ENCODE measurements at places on chromosomes 1 and 21.
A peak's percentile ranks its signal among the peaks of the same experiment; 100 is the strongest.

DNA sequence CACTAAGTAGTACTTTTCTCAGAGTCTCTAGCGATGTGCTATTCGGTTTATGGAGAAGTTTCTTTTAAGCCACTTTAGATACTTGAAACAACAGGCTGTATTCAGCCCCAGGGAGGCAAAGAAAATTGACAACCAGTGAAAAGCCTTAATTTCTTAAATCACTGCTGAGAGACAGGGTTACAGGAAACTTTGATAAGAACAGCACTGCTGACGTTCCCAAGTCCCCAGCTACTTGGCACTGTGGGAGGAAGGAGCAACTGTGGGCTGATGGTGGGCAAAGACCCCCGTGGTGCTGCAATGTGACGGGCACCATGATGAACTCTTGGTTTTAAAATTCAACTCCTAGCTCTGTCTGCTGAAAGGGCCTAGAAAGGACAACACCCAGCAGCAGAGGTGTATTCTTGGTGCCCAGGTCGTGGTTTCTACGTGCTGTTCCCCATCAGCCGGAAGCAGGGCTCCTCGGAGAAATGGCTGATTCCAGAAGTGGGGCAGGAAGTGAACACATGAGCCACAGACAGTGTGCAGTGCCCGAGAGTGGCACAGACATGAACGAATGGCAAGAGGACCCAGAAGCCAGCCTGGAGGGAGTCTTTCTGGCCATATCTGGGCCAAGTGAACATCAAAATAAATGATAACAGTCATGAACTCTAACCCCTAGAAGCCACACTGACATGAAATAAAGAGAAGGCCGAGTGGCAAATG is 5.3 kb downstream of the PTTG1IP start:
- DNase-seq = peak; percentile 31

DNA sequence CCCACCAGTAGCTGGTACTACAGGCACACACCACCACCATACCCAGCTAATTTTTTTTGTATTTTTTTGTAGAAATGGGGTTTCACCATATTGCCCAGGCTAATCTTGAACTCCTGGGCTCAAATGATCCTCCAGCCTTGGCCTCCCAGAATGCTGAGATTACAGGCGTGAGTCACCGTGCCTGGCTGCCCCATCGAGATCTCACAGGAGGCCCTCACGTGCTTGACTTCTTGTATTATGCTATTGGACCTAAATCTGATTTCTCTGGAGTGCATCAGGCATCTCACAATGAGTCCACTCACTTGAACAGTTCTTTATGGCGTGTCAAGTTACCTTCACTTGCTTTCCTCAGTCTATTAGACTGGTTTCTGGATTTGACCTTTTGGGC is 9.3 kb upstream of the RSRP1 start:
- no peak for DNase-seq

DNA sequence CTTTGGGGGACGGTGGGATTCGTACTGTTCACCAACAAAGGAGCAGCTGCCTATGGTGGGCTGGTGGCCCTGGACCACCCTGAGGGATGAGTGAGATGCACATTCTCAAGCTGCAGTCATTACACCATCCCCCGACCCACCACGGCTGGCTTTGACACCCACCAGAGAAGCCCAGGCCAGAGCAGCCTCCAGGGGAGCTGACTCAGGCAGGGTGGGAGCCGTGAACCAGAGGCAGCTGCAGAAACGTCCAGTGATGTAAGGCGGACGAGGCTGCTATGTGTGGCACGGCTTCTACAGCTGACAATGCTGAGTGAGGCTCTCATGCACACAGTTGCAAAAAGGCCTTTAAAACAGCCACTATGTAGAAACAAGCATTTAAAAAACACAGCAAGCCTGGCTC is 40.1 kb downstream of the CHAF1B start:
- DNase-seq = no peak

- no peak for DNase-seq
Measured at GRCh38 chr1:92201973-92202372, 15.7 kb upstream of the C1orf146 start.

- no peak for DNase-seq
Measured at GRCh38 chr1:196209265-196209664, 399.0 kb downstream of the KCNT2 start.

GRCh38 chr21:40402884-40403582 is 443.9 kb downstream of the DSCAM start:
- DNase-seq = no peak

DNA sequence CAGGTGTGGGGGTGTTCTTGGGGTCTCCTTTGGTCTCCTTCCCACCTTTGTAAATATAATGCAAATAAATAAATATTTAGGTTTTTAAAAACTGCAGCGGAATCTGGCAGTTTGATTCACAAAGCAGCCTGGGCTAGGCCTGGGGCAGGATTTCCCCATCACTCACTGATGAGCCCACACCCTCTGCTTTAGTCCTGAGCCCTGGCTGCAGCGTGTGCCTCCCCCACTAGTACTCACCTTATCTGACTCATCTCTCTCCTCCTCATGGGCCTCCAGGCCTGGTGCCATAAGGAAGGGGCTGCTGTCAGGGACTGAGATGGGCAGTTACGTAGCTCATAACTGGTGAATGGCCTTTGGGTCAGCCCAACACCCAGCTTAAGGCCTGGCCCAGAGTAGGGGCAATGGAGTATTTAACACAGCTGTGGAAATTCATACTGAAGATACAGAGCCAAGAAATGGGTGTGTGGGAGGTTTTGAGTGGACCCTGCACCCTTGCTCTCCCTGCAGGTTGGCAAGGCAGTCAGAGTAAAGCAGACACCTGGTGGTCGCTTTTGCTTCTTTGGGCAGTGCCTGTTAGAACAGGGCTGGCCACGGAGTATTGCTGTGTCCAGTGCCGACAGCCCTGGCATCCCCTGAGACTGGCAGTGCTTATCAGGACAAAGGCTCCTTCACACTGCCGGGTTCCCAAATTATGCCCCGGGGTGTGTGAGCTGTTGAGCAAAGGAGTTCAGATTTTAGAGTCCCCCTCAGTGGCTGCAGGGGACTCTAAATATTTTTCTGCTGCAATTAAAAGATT is 39.7 kb downstream of the AZIN2 start:
- DNase-seq = no peak

Data from activated T-cell treated with anti-CD3 and anti-CD28 coated beads for 24 hours (primary cell).